Stimulated activated CD8-positive, alpha-beta memory T cell treated with anti-CD3 and anti-CD28 coated beads, Interleukin-4, amount 100 ng/mL, for 1 hour (primary cell): ENCODE measurements at places on chromosomes 2 and 18.

- no peak for DNase-seq
Measured at GRCh38 chr18:65735155-65735554, 15.7 kb upstream of the CDH7 start.

- no peak for DNase-seq
Measured at GRCh38 chr18:51193621-51194287, 3.7 kb downstream of the MEX3C start.

DNA sequence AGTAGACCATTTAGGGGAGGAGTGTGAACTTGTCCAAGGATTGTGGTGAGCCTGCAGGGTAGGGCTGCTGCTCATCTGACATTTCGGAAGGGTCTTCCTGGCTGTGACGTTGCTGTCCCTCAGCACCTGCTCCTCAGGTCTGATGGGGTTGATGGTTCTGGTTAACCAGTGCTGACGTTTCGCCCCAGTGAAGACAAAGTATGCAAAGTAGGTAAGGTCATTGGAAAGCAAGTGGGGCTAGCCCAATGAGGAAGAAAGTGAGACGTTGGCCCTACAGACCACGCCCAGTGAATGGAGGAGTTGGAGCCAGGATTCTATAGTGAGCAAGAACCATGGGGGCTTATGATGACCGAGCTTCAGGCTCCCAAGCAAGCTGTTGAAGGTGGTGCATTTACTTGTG, 33.4 kb upstream of the ZNF396 start:
- no peak for DNase-seq

DNA sequence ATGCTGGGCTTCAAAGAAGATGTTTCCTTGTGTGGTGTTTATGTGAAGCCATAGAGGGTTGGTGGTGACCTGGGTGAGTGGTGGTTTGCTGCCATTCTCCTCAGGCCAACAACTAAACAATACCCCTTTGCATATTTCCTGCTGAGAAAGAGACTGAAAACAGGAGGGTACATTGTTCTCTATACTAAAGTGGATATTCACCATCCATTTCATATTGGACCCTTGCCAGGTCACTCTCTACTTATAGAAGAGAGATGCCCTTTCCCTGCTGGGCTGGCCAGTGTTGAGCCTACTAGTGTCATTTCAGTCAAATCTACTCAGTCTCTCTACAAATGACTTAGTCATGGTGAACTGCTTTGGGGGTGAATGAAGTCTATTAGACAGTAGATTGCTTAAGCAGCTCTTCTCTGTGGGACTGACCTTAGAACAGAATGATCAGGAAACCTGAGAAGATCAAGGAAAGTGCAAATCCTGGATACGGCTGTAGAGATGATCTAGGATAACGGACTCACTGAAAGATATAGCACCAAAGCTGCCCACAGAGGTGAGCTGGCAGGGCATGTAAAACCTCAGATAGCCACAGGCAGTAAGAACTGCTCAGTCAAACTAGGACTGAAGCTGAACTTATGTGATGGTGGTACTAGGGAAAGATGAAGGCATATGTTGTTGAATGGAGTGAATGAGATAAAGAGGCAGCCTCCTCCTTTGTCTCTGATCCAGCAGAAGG, 154.9 kb downstream of the MYO3B start:
- DNase-seq, result no peak

DNA sequence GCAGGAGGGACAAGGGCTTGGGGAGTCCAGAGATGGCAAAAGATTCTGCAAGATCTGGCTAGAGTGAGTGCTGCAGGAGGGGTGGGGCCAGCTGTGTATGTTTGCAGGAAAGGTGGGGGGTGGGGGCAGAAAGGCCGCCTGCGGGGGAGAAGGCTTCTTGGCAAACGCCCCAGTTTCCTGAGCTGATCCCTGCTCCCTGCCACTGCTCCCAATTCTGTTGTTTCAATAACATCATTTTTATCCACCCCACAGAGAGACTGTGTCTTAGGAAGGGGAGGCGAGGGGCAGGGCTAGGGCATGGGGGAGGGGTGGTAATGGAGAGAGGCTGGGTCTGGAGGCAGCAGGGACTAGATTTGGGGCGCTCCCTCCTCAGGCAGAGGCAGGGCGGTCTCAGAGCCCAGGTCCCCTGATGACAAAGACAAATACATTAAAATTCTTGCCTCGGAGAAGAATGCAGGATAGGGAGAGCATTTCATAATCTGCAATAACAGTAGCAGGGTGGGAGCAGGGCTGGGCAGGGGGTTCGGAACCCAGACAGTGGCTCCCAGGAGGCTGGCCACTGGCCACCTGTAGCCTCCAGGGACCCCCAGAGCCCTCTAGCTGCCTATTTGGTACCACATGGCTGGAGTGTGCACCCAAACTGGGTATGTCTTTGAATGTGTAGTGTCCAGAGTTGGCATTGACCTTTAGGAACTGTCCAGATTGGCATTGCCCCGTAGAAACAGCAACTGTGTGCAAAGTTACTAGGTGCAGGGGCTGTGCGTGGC, 2.1 kb upstream of the WNT6 start:
- no peak for DNase-seq

DNA sequence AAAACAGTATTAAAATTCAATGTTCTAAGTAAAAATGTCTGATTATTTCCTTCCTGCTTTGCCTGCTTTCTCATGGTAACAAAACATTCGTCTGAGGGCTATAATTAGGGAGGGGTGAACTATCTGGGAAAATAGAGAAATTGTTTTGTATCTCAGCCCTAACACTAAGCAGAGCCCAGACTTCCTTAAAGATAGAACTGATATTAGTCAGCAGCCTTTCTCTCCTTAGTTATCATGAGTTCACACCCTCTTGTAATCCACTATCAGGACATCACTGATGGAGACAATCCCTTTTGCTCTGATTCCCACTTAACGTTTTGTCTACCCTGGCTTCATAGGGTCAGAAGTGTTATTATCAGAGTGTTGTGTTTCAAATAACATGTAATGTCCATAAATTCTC, 701.1 kb upstream of the ZEB2 start:
- no peak for DNase-seq

DNA sequence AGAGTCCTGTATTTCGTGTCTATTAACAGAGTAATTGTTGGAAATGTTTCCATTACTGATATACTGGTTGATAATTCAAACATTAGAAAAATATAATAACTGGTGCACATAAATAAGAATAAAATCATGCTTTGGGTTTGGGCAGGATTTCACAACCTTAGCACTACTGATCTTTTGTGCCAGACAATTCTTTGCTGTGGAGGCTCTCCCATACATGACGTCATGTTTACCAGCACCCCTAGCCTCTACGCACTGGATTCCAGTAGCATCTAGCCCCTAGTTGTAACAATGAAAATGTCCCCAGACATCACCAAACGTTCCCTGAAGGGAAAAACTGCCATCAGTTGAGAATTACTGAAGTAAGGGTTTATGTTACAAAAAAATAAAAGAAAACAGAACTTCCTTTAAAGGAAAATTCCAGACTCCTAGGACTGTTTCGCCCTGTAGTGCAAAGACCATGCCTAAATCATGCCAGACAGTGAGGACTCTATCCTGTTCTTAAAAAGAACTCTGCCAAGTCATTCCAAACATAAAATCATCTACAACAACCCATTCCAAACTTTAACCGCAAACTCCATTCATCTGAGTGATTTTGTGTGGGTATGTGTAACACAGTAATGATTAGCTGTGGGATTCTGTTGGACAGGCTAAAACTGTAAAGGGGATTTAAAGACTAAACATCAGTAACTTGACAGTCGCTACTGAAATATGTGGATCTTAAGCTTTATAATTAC, 313.4 kb upstream of the CCDC68 start:
- DNase-seq, result no peak

DNA sequence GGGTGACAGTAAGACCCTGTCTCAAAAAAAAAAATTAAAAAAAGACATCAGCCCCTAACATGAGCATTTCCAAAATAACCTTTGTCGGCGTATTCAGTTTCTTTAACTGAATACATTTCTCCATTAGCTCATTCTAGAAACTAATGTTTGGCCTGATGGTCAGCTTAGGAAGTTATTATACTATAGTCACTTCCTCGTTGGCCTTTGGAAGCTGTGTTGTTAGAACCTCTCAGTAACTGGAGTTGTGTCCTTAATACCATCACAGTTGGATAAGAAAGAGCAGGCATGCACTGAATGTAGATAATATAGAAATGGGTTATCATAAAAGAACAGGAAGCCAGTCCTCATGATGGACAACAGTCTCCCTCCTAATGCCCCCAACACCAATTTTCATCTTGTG, 112.8 kb downstream of the ANTXR1 start:
- DNase-seq, result no peak

- no peak for DNase-seq
Measured at GRCh38 chr2:15218423-15219086, 342.6 kb downstream of the NBAS start.

GRCh38 chr18:79624356-79625170, 55.0 kb upstream of the CTDP1 start:
- no peak for DNase-seq

DNA sequence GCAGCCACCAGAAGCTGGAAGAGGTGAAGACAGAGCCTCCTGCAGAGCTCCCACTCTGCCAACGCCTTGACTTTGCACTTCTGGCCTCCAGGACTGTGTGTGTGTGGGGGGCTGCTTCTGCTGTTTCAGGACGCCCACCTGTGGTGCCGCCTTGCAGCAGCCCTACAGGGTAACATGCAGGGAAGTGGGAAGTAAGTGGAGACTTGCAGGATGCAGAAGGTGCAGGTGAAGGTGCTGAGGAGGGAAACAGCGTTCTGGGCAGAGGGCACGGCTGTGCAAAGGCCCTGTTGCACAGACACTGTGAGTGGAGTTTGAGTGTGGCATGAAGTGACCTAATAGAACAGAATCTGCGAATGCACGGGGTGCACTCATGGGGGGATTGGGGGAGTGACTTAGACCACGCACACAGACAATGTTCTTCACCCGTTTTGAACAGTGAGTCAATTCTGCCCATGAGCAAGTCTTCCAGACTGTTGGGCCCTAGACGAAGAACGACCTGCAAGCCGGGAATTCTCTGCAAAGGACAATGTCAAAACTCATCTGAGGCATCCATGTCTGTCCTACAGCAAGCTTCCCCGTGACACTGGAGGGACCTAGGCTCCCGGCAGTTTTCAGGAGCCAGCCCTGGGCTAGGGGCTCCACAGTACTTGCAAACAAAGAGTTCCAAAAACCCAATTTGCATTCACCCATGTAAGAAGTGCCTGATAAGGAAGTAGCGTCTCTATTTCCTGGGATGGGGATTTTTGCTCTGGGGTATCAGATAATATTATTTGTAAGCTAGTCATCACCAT, 19.0 kb downstream of the MBP start:
- DNase-seq, result no peak

- no peak for DNase-seq
Measured at GRCh38 chr2:43045866-43046265, 180.5 kb downstream of the ZFP36L2 start.

DNA sequence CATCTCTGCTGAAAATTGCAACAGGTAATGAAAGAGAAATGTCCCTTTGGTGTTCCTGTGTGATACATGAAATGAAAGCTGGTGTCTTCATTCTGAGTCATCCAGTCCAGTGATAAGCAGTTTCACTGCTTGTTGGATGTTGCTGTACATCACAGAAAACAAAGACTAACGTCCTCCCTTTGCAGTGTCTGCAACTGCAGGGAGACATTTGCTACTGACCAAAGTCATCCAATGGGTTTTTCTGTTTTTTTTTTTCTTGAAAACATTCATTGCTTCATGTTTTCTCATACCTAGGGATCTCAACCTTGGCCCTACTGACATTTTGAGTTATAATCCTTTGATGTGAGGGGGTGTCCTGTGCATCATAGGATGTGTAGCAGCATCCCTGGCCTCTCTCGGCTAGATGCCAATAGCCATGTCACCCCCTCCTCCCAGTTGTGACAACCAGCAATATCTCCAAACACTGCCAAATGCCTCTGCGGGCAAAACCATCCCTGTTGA, 63.6 kb upstream of the FZD5 start:
- DNase-seq, result no peak

DNA sequence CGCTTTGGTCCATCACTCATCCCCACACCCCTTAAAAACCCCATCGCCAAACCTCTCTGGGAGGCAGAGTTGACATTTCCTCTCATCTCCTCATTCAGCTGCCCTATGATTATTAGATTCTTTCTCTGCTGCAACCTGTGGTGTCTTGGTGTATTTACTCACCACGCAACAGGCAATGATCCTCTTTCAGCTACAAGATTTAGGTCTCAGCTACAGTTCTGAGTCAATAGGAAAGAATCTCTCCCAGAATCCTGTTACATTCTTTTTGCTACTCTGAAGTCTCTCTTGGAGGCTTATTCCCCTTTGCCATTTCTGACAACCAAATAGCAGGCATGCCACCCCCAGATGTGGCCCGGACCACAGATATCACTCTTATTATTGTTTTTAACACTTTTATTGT, 468.3 kb upstream of the GYPC start:
- DNase-seq, result no peak

DNA sequence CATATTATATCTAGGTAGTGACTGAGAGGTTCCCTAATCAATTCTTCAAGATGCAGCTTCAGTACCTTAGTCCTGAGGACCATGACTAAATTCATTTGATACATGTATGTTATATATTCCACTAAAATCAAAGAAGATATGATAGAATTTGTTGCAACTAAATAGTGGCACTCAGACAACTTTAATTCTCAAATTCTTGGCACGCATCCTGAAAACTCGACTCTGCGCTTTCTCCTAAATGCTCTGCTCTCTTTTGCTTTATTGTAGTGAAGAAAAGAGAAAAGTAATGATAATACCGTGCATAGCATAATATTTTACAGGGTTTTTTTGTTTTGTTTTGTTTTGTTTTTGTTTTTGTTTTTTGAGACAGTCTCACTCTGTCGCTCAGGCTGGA, 475.3 kb downstream of the ARHGAP15 start:
- no peak for DNase-seq

DNA sequence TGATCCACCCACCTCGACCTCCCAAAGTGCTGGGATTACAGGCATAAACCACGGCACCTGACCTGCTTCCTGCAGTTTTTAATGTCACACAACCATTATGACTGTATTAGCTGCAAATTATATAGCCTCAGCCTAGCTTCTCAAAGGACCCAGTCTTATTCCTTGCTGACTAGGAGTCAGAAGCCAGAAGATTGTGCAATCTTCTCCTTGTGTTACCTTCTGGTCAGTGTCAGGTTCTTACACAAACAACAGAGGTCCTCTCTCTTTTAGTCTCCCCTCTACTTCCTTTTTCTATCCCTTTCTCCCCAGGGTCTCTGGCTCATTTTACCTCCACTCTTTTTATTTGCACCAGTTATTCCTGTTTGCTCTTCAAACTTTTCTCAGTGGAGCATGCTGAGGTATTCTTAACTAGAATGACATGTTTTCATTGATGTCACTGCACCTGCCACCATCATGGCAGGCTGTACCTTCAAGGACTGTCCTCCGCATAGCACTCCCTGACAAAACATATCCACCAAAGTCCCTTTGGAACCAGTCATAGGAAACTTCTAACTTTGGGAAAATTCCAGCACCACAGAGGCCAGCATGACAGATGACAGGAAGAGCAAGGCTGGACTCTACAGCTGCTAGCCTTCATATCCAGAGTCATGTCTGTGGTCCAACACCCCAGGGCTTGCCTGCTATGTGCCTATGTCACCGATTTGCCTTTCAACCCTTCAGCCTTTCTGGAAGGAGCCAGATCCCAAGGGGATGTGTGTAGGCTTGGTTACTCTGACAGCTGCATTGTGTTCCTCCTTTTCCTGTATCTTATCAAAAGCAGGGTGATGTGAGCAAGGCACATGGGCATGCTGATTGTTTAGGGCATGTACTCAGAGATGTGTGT, 45.2 kb upstream of the EPC2 start:
- DNase-seq, result no peak

- DNase-seq, result no peak
Measured at GRCh38 chr2:85698184-85698879, 4.2 kb downstream of the GNLY start.

- DNase-seq, result no peak
Measured at GRCh38 chr2:127681288-127681804, 6.0 kb upstream of the LIMS2 start.

GRCh38 chr18:69774831-69775230, 172.8 kb downstream of the CD226 start:
- no peak for DNase-seq
